Caco-2 (cell line): ENCODE measurements at places on chromosomes 1 and 21. TPM values are rescaled to one million over a fixed set of nuclear protein-coding genes. Genes with fewer than 3 reads are reported as not detected.

The KCNN3 gene
- total RNA-seq: 0.05 TPM in 1 of 2 replicates, not detected in the other

DNA sequence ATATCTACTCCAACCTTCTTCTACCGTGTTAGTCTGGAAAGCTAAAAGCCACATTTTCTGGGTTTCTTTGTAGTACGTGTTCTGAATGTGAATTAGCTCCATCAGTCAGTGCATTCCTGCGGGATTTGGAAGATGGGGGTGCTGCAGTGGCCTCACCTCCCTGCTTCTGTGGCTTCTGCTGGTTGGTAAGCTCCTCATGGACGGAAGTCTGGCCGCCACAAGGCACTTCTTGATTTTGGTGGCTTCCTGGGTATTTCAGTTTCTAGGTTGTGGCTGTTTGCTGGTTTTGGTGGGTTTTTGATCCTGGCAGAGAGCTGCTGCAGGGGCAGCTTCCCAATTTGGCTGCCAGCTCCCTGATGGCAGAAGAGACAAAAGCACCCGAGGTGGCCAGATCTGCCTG lies 20.9 kb upstream of the TACSTD2 start:
- H3K4me3 ChIP-seq: no peak overlapping the region
- no peaks in the 10 kb centered on the region for H3K36me3 ChIP-seq
- H3K4me1 ChIP-seq: no peaks in the 10 kb centered on the region
- no peaks in the 10 kb centered on the region for H3K27me3 ChIP-seq

The GIPC2 gene
- total RNA-seq: 4.3 and 4.4 TPM in 2 replicates

- no peak for DNase-seq
- peak overlapping the region; percentile 67 for H3K27ac ChIP-seq
- no peaks in the 10 kb centered on the region for H3K36me3 ChIP-seq
- H3K4me3 ChIP-seq: no peak overlapping the region
- peaks cover 36% of the 10 kb centered on the region for H3K4me1 ChIP-seq
Measured at GRCh38 chr1:161086457-161086856, 2.9 kb downstream of the NECTIN4 start.

- no peak overlapping the region for H3K4me3 ChIP-seq
- H3K27ac ChIP-seq: no peak overlapping the region
- no peak for DNase-seq
- peaks cover 21% of the 10 kb centered on the region for H3K4me1 ChIP-seq
- peaks cover 2% of the 10 kb centered on the region; the same call in 1 of the 2 replicates for H3K36me3 ChIP-seq
Measured at GRCh38 chr1:218304281-218305039, 19.4 kb downstream of the RRP15 start.

DNA sequence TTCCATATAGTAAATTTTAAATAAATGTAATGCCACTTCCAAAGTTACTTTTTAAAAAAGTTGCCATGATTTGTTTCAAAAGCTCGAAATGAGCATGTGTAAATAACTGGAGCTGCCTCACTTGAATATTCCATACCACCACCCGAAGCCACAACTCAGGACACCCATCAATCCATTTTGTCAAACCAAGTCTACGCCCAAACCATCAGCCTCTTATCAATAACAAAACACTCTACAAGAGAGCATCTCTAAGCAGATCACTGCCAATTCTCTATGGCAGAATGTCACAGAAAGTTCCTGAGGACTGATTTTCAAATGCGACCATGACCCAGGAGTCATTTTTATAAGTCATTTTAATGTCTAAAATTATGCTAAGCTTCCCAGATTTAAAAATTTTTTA lies 4.5 kb downstream of the HNRNPR start:
- no peak overlapping the region for H3K27ac ChIP-seq
- H3K27me3 ChIP-seq: no peaks in the 10 kb centered on the region
- peaks cover 19% of the 10 kb centered on the region for H3K4me1 ChIP-seq
- no peak overlapping the region for H3K4me3 ChIP-seq
- H3K36me3 ChIP-seq: no peaks in the 10 kb centered on the region

DNA sequence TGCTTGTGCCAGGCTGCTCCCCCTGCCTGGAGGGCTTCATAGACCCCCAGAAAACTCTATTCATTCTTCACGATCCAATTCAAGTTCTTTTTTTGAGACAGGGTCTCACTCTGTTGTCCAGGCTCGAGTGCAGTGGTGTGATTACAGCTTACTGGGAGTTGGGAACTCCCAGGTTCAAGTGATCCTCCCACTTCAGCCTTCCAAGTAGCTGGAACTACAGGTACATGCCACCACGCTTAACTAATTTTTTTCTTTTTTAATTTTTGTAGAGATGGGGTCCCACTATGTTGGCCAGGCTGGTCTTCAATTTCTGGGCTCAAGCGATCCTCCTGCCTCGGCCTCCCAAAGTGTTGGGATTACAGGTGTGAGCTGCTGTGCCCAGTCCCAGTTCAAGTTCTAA lies 4.3 kb downstream of the STK40 start:
- peak overlapping the region; percentile 72 for H3K27ac ChIP-seq
- no peak for DNase-seq
- no peaks in the 10 kb centered on the region for H3K27me3 ChIP-seq
- H3K4me1 ChIP-seq: peaks cover 3% of the 10 kb centered on the region; the same call in 1 of the 2 replicates
- no peaks in the 10 kb centered on the region for H3K36me3 ChIP-seq

The AIM2 gene
- not detected in 2 replicates for total RNA-seq

DNA sequence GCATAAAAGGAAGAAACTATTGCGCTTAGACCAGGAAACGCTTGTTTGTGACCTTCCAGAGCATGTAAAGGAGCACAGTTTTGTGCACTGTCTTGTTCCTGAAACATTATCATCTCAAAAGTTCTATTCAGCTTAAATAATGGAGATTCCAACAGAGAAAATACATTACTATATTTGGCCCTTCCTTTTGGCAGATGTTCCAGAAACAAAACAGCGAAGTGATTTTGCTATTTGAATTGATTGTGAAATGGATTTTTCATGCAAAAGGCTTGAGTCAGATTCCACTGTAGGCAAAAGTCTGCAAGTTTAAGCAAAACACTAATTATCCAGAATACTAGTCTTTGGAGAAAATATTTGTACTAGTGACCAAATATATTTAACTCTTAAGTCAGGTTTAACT lies 80.3 kb upstream of the PTBP2 start:
- H3K36me3 ChIP-seq: no peaks in the 10 kb centered on the region
- DNase-seq: no peak
- no peaks in the 10 kb centered on the region for H3K27me3 ChIP-seq
- no peaks in the 10 kb centered on the region for H3K4me1 ChIP-seq
- H3K27ac ChIP-seq: no peak overlapping the region
- H3K4me3 ChIP-seq: no peak overlapping the region

GRCh38 chr1:117633068-117633345 lies 27.2 kb downstream of the TENT5C start:
- no peak overlapping the region for H3K4me3 ChIP-seq
- no peaks in the 10 kb centered on the region for H3K27me3 ChIP-seq
- no peaks in the 10 kb centered on the region for H3K36me3 ChIP-seq
- DNase-seq: no peak
- H3K4me1 ChIP-seq: peaks cover 15% of the 10 kb centered on the region

- H3K27ac ChIP-seq: no peak overlapping the region
- no peaks in the 10 kb centered on the region for H3K27me3 ChIP-seq
- DNase-seq: no peak
- H3K36me3 ChIP-seq: no peaks in the 10 kb centered on the region
Measured at GRCh38 chr21:26246073-26246472, 75.5 kb upstream of the APP start.

- H3K4me3 ChIP-seq: no peak overlapping the region
- peaks cover 15% of the 10 kb centered on the region for H3K4me1 ChIP-seq
- no peaks in the 10 kb centered on the region for H3K36me3 ChIP-seq
- no peak overlapping the region for H3K27ac ChIP-seq
- H3K27me3 ChIP-seq: no peaks in the 10 kb centered on the region
- DNase-seq: no peak
Measured at GRCh38 chr1:180888870-180889269, 23.8 kb upstream of the KIAA1614 start.

GRCh38 chr1:23369335-23370013 lies at the start of gene ZNF436:
TSS of gene ZNF436 (minus strand) at chr1:23369836. CDS start at chr1:23368005, 1,831 bp downstream.
- H3K4me1 ChIP-seq: peaks cover 22% of the 10 kb centered on the region
- no peaks in the 10 kb centered on the region for H3K27me3 ChIP-seq
- H3K27ac ChIP-seq: peak within 1 kb of the TSS; percentile 85
- H3K36me3 ChIP-seq: no peaks in the 10 kb centered on the region
- no peak for DNase-seq
- H3K4me3 ChIP-seq: peak within 1 kb of the TSS; percentile 73

DNA sequence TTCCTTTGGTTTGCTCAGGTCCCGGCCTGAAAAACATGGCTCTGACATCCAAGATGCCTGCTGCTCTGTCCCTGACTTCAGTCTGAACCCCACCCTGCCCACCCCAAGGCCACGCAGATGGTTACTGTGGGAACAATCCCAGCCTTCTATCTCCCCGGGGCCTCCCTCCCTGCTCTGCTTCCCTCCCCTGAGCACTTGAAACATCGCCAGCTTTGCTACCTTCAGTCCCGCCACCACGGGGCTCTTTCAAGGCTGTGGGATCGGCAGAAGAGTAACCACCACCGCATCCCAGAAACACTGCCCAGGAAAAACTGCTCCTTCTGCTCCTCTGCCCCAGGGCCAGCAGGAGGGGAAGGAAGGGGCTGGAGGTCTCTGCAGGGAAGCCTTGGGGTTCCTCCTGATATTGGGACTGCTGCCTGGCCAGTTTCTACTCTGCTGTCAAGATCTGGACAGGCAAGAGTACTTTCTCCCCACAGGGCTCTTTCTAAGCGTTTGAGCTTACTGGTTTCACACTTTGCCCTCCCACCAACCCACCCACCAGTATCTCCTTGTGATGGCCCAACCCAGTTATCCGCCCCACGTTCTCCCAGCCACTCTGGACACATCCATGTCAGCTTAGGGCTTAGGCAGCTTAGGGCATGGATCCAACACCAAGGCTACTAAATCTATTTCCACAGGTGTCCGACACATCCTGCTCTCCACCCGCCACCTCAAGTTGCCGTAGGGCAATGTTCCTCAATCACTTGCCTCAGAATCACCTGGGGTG lies 8.4 kb downstream of the ETNK2 start:
- H3K4me1 ChIP-seq: peaks cover 41% of the 10 kb centered on the region
- no peak overlapping the region for H3K27ac ChIP-seq
- H3K36me3 ChIP-seq: no peaks in the 10 kb centered on the region; the same call in 1 of the 2 replicates
- H3K4me3 ChIP-seq: no peak overlapping the region

- no peak overlapping the region for H3K27ac ChIP-seq
- H3K36me3 ChIP-seq: no peaks in the 10 kb centered on the region
- H3K27me3 ChIP-seq: no peaks in the 10 kb centered on the region
- 0 out of 2 replicates have a peak, but pooled peaks cover 7% of the 10 kb centered on the region for H3K4me1 ChIP-seq
Measured at GRCh38 chr21:45998276-45998701, 16.7 kb downstream of the COL6A1 start.

The SH2D1B gene
- not detected in 2 replicates for total RNA-seq

The CSF1 gene
- 3.7 and 3.9 TPM in 2 replicates for total RNA-seq

The NGF gene
- not detected in 2 replicates for total RNA-seq

GRCh38 chr1:110318046-110318445 lies 21.1 kb upstream of the RBM15 start:
- no peaks in the 10 kb centered on the region for H3K4me1 ChIP-seq
- no peak overlapping the region for H3K27ac ChIP-seq
- DNase-seq: no peak
- H3K27me3 ChIP-seq: no peaks in the 10 kb centered on the region
- H3K36me3 ChIP-seq: no peaks in the 10 kb centered on the region

GRCh38 chr1:25729790-25730644 lies 70.0 kb upstream of the SELENON start:
- peaks cover 26% of the 10 kb centered on the region for H3K4me1 ChIP-seq
- no peak overlapping the region for H3K4me3 ChIP-seq
- no peaks in the 10 kb centered on the region for H3K27me3 ChIP-seq
- H3K27ac ChIP-seq: no peak overlapping the region
- DNase-seq: no peak
- H3K36me3 ChIP-seq: no peaks in the 10 kb centered on the region

- H3K27me3 ChIP-seq: no peaks in the 10 kb centered on the region
- peaks cover 20% of the 10 kb centered on the region for H3K4me1 ChIP-seq
- peak overlapping the region; percentile 49 for H3K27ac ChIP-seq
- no peaks in the 10 kb centered on the region for H3K36me3 ChIP-seq
Measured at GRCh38 chr1:54471588-54471987, 65.4 kb upstream of the SSBP3 start.

The SLC30A2 gene
- 1.1 and 3.0 TPM in 2 replicates for total RNA-seq

DNA sequence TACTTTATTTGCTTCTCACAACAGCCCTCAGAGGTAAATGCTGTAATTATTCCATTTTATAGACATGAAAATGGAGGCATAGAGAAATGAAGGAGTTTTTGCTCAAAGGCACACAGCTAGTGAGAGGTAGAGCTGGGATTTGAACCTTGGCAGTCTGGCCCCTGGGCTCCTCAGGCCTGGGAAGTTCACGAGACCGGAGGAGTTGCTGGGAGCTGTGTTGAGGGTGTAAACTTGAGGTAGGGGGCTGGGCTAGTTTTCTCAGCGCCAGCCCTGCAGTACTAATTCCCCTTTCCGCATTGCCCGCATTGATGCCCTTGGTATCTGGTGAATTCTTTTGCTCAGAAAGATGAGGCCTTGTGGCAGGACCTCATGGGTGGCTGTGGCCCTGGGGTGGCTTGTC lies 73.3 kb downstream of the PTPRU start:
- DNase-seq: no peak
- no peak overlapping the region for H3K27ac ChIP-seq
- H3K27me3 ChIP-seq: no peaks in the 10 kb centered on the region
- H3K36me3 ChIP-seq: no peaks in the 10 kb centered on the region

DNA sequence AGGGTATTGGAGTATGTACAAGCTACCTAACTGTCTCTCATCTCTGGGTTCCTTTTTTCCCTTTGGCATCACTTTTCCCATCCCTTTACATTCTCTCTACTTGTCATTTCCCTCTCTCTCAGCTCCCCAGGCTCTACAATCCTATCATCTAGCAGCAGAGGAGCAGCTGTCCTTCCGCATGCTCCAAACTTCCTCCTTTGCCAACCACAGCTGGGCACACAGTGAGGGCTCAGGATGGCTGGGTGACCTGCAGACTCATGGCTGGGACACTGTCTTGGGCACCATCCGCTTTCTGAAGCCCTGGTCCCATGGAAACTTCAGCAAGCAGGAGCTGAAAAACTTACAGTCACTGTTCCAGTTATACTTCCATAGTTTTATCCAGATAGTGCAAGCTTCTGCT lies 561 bp downstream of the CD1E start:
- no peak overlapping the region for H3K27ac ChIP-seq
- DNase-seq: no peak
- no peaks in the 10 kb centered on the region for H3K27me3 ChIP-seq

GRCh38 chr1:1631782-1632420 lies at the start of gene MMP23B:
TSS of gene MMP23B (plus strand) at chr1:1632173. CDS start at chr1:1632219, 46 bp downstream.
- no peaks in the 10 kb centered on the region for H3K4me1 ChIP-seq
- no peak within 1 kb of the TSS for H3K4me3 ChIP-seq
- H3K36me3 ChIP-seq: no peaks in the 10 kb centered on the region
- H3K27me3 ChIP-seq: no peaks in the 10 kb centered on the region

The ADAMTS5 gene
- total RNA-seq: not detected in 2 replicates

DNA sequence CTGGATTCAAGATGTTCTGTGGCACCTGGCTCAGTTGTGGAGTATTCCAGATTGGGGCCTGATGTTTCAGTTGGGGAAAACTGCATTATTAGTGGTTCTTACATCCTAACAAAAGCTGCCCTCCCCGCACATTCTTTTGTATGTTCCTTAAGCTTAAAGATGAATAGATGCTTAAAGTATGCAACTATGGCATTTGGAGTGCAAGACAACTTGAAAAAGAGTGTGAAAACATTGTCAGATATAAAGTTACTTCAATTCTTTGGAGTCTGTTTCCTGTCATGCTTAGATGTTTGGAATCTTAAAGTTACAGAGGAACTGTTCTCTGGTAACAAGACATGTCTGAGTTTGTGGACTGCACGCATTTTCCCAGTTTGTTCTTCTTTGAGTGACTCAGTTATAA lies 7.2 kb downstream of the FPGT start:
- no peaks in the 10 kb centered on the region for H3K4me1 ChIP-seq
- no peaks in the 10 kb centered on the region for H3K36me3 ChIP-seq
- H3K27me3 ChIP-seq: no peaks in the 10 kb centered on the region
- H3K27ac ChIP-seq: no peak overlapping the region
- H3K4me3 ChIP-seq: no peak overlapping the region
- no peak for DNase-seq

- peaks cover 21% of the 10 kb centered on the region for H3K4me1 ChIP-seq
- peak overlapping the region; percentile 75 for H3K27ac ChIP-seq
- DNase-seq: no peak
- no peak overlapping the region for H3K4me3 ChIP-seq
- no peaks in the 10 kb centered on the region; the same call in 1 of the 2 replicates for H3K36me3 ChIP-seq
Measured at GRCh38 chr1:151003180-151003579, 3.5 kb downstream of the MINDY1 start.
